ENCODE measurements at places on chromosomes 3 and 15.

DNA sequence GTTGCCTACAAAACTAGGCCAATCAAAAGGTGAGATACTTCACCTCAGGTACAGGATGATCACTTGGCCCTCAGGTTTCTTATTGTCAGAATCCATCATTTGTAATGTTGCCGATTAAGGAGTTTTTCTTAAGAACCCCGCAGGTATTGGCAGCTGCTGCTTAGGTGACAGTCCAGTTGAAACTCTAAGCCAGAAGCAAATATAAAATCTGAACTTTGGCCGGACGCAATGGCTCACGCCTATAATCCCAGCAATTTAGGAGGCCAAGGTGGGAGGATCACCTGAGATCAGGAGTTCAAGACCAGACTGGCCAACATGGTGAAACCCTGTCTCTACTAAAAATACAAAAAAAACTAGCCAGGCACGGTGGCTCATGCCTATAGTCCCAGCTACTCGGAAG is 43.1 kb upstream of the SNTN start:
- DNase-seq = no peak

DNA sequence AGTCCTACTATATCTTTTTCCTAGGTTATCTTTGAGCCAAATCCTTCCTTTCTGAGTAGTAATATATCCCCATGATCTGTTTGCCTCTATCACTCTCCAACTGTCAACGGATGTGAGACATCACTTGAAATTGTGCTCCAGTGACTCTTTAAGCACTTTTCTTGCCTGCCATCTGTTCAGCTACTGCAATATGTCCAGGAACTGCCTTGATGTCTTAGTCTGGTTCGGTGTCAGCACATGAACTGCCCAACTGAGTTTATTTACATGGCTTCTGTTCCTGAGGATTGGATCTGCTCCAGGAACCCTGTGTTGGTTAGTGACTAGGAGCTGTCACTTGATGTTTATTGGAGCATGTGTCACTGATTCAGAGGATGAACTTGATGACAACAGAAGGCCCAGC is 116.5 kb downstream of the SLC9A9 start:
- no peak for DNase-seq

- DNase-seq = no peak
Observed at GRCh38 chr15:97517737-97518136, 442.8 kb upstream of the ARRDC4 start.

DNA sequence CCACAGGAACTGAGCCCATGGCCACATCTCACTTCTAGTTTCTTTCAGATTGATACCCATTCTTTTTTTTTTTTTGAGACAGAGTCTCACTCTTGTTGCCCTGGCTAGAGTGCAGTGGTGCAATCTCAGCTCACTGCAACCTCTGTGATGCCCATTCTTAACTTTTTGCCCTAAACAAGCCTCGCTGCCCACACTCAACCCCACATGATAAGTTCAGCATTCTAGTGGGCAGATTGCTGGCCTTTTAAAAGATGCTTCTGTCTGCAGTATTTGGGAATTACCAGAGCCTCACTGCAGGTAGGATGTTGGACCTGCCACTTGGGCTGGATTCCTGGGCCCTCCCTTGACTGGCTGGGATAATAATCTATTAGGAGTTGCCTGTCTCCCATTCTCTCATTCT is 51.0 kb downstream of the TRANK1 start:
- no peak for DNase-seq

DNA sequence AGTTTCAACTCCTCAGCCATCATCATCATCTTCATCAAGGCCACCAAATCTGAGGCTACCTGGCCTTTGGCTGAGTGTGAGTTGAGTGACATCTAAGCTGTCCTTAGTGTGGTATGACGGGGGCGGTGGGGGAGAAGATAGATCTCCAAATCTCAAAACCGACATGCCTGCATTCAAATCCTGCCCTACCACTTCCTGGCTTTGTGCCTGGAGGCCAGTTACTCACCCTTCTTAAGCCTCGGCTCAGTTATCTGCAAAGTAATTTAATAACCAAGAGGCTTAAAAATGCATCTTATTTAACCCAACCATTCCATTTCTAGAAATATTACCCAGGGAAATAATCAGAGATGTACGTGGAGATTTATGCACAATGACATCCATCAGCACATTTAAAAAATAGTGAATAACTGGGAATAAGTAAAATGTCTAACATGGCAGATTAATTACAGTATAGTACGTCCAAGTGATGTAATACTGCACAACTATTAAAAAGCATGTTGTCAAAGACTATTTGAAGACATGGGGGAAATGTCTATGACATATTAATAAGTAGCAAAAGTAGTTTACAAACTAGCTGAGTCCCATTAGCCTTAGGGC is 167.4 kb downstream of the NTRK3 start:
- DNase-seq = no peak

DNA sequence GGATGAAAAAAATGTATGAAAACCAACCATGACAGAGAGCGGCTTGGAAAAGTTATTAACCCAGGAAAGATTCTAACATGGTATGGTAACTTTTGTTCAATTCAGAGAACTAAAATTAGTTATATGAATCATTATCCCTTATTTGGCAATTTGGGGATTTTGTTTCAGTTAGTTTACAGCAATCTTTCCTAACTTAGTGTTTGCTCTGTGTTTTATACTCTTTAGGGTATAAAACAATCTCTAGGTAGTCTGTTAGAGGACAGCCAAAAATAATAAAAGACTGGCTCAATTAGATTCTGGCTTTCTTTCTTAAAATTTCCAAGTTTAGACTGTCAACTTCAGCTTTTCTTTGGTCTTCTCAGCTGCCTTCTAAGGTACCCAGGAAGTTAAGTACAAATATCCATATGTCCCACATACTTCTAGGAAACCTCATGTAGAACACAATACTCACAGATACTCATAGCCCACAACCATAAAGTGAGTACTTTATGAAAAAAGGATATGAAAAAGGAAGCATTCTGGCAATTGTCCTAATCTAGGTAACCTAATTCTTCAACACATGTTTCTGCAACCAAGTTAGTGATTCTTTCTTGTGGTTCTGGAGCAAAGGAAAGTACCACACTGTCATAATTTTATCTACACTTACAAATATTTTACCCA is 849.3 kb downstream of the ROBO1 start:
- DNase-seq = no peak

DNA sequence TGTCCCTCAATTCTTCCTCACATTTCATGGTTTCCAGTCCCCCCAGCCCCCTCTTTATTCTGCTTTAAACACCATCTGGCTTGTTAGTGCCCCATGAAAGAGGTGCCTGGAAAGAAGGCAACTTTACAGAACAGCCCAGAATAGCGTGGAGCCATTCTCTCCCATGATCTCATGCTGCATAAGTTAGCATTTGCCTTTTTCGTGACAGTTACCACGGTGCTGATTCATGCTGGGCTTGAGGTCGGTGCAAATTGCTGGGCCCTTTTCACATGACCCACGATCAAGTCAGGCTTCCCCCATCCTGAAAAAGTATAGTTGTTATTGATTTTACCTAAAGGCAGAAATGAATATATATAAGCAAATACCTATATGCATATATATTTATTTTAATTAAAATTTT is 29.6 kb downstream of the SQOR start:
- DNase-seq = no peak

All from stimulated activated CD8-positive, alpha-beta memory T cell treated with anti-CD3 and anti-CD28 coated beads, Interleukin-4, amount 100 ng/mL, for 1 hour (primary cell).